ENCODE measurements at places on chromosomes 7 and 10.

- H3K4me3 ChIP-seq = no peak overlapping the region
- H3K27me3 ChIP-seq = no peaks in the 10 kb centered on the region
- H3K36me3 ChIP-seq = no peaks in the 10 kb centered on the region
- H3K27ac ChIP-seq = no peak overlapping the region
- H3K4me1 ChIP-seq = no peaks in the 10 kb centered on the region
Measured at GRCh38 chr7:85554236-85555178, 367.7 kb upstream of the SEMA3D start.

- H3K4me1 ChIP-seq = no peaks in the 10 kb centered on the region
- no peak overlapping the region for H3K4me3 ChIP-seq
- no peak for DNase-seq
- H3K36me3 ChIP-seq = no peaks in the 10 kb centered on the region
- no peak overlapping the region for H3K27ac ChIP-seq
Measured at GRCh38 chr10:93402192-93402591, 79.9 kb downstream of the MYOF start.

DNA sequence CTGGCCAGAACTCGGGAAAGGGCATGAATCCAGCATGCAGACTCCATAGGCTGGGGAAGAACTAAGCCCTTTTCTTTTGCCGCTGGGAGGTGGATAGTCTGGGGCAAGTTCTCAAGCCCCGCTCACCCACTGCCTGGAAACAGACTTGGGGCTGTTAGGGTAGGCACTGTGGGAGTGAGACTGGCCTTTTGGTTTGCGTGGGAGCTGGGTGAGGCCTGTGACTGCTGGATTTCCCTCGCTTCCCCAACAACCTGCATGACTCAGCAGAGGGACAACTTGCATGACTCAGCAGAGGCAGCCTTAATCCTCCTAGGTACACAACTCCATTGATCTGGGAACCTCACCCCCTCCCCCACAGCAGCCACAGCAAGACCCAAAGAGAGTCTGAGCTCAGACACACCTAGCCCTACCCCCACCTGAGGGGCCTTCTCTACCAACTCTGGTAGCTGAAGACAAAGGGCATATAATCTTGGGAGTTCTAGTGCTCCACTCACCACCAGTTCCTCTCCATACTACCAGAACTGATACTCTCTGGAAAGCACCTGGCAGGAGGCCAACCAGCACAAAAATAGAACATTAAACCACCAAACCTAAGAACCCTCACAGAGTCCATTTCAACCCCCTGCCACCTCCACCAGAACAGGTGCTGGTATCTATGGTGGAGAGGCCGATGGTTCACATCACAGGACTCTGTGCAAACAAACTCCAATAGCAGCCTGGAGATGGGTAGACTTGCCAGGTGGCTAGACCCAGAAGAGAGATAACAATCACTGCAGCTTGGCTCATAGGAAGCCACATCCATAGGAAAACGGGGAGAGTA is 81.4 kb upstream of the LAMB4 start:
- DNase-seq = no peak
- peaks cover 3% of the 10 kb centered on the region for H3K27me3 ChIP-seq
- H3K4me1 ChIP-seq = no peaks in the 10 kb centered on the region
- no peak overlapping the region for H3K27ac ChIP-seq
- no peak overlapping the region for H3K4me3 ChIP-seq

DNA sequence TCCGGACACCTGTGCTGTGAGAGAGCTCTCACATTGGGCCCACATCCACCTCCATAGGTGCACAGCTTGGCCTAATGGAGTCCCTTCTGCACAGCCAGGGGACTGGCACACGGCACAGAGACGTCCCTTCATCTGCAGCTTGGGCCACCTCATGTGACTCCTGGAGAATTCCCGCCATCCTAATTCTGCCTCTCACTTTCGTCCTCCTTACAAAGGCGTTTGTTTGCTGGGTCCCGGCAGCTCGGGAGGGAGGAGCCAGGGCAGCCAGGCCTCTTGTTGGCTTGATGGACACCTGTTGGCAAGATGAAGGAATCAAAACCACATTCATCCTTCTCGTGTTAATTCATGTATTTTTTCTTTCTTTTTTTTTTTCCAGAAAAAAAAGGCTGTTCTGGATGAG is 30.7 kb upstream of the TTYH3 start:
- DNase-seq = no peak
- no peak overlapping the region for H3K4me3 ChIP-seq
- no peaks in the 10 kb centered on the region for H3K36me3 ChIP-seq
- no peaks in the 10 kb centered on the region for H3K4me1 ChIP-seq
- no peaks in the 10 kb centered on the region for H3K27me3 ChIP-seq

GRCh38 chr7:47830015-47830414 is 118.3 kb downstream of the PKD1L1 start:
- H3K4me1 ChIP-seq = no peaks in the 10 kb centered on the region
- no peaks in the 10 kb centered on the region for H3K36me3 ChIP-seq
- no peak overlapping the region for H3K27ac ChIP-seq
- no peak overlapping the region for H3K4me3 ChIP-seq
- no peaks in the 10 kb centered on the region for H3K27me3 ChIP-seq

DNA sequence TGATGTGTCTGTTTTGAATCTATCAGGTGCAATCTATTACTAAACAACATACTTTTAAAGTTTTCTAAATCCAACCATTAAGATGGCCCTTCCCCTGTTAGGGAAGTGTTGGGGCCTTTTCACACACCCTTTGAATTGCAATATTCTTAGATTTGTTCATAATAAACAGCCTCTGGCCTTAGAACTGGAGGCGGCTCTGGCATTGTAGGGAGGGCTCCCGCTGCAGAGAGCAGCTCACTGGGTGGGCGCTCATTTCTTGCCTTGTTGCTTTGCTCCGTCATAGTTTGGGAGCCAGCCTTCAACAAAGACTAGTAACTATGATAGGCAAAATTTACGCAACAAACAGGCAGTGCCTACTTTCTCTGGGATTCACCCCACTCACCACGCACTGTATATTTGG is 4.2 kb upstream of the HOXA10 start:
- no peak overlapping the region for H3K27ac ChIP-seq
- DNase-seq = no peak
- H3K4me1 ChIP-seq = peaks cover 22% of the 10 kb centered on the region

Measured in effector memory CD4-positive, alpha-beta T cell (primary cell).